ENCODE measurements at places on chromosomes 1 and 21. TPM values are rescaled to one million over a fixed set of nuclear protein-coding genes. Genes with fewer than 3 reads are reported as not detected.

Gene LRRC38
- total RNA-seq: not detected

Gene CPT2
- 14.2 TPM for total RNA-seq

Gene SPRR2F
- total RNA-seq: not detected

Gene OLIG1
- not detected for total RNA-seq

Gene PLEKHG5
- total RNA-seq: 5.0 TPM

Gene CALML6
- total RNA-seq: not detected

Gene MUL1
- 19.7 TPM for total RNA-seq

Gene CD244
- total RNA-seq: not detected

Gene S100A2
- total RNA-seq: 3.6 TPM

Gene MXRA8
- total RNA-seq: 97.8 TPM

Gene RIIAD1
- total RNA-seq: not detected

Gene CDCA8
- total RNA-seq: 6.1 TPM

Gene FCER1A
- not detected for total RNA-seq

Gene MAP10
- 1.1 TPM for total RNA-seq

Gene CELA2A
- total RNA-seq: not detected

Gene ATP1A4
- total RNA-seq: not detected

Gene AMY1B
- total RNA-seq: not detected

Gene PEAR1
- total RNA-seq: 2.0 TPM

Gene TRIM67
- total RNA-seq: not detected

Gene SELP
- not detected for total RNA-seq

Gene LHX8
- total RNA-seq: not detected

Gene TPTE
- total RNA-seq: not detected

Gene GPR25
- not detected for total RNA-seq

Gene LAD1
- total RNA-seq: under 0.01 TPM

Gene LYPD8
- total RNA-seq: not detected

Gene LEPR
- 8.8 TPM for total RNA-seq

Gene KCNT2
- total RNA-seq: 0.56 TPM

Gene ERG
- not detected for total RNA-seq

All from IMR-90 (cell line).